ENCODE measurements at places on chromosomes 1 and 21. TPM values are rescaled to one million over a fixed set of nuclear protein-coding genes. Genes with fewer than 3 reads are reported as not detected.

- H3K36me3 ChIP-seq, result no peaks in the 10 kb centered on the region
- no peak overlapping the region for H3K4me3 ChIP-seq
- no peak overlapping the region for H3K27ac ChIP-seq
- H3K4me1 ChIP-seq, result no peaks in the 10 kb centered on the region
Observed at GRCh38 chr1:32695098-32695904, 7.3 kb downstream of the SYNC start.

DNA sequence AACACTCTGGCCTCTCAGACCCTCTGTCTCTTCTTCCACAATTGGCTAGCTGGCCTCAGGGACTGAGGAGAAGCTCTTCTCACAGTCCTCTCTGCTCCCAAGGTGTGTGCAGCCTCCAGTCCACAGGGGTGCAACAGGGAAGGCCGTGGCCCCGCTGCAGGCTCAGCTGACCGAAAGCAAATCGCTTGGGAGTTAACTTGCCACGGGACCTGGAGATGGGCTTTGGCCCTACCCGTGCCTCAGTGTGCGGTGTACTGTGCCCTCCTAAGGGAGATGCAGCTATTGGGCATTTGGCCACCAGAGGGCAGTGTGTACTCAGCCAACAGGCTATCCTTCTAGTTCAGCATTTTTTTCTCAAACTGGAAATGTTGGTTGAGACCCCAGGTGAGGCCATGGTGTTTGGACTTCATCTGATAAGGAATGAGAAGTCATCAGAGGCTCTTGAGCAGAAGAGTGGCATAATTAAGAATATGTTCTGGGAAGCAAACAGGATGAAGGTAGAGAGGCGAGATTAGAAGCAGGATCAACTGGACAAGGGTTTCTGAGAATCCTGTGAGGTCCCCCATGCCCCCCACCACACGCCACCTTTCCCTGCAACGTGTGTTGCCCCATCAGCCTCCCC, 42.5 kb upstream of the TMEM125 start:
- H3K4me3 ChIP-seq, result no peak overlapping the region
- H3K36me3 ChIP-seq, result no peaks in the 10 kb centered on the region
- H3K27ac ChIP-seq, result no peak overlapping the region
- H3K4me1 ChIP-seq, result no peaks in the 10 kb centered on the region

HAPLN2 gene
- total RNA-seq, result 0.34 TPM

DNA sequence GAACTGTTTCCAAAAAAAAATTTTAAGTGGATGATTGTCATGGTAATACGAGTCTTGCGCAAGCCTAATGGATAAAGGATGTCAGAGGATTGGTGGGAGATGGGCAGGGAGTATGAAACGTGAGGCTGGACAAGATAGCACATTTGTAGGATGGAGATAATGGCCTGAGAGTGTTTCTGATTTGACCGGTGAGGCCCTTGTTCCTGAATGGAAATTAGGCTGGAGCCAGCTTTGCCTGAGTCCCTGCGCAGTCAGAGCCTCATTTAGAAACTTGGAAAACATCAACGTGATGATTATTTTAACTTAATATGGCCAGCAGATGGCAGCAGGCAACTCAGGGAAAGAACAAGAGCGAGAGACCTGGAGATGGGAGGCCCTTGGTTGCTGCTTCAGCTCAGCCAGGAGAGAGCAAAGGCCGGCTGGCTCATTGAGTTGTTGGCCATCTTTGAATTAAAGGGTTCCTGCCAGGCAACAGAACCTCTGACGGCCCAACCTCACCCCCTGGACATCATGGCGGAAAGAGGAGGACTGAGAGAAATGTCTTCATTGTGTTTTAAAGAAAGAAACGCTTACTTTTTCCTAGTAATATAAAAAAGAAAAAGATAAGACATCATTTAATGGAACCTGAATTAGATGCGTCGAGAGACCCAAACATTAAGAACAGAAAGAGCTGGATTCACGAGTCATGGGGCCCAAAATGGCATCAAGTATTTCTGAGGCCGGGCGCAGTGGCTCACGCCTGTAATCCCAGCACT, 80.3 kb downstream of the SELENOF start:
- no peaks in the 10 kb centered on the region for H3K36me3 ChIP-seq
- peaks cover 3% of the 10 kb centered on the region for H3K4me1 ChIP-seq
- DNase-seq, result peak; percentile 74
- no peaks in the 10 kb centered on the region for H3K27me3 ChIP-seq
- no peak overlapping the region for H3K4me3 ChIP-seq

RUNX1 gene
- total RNA-seq, result 58.8 TPM

DNA sequence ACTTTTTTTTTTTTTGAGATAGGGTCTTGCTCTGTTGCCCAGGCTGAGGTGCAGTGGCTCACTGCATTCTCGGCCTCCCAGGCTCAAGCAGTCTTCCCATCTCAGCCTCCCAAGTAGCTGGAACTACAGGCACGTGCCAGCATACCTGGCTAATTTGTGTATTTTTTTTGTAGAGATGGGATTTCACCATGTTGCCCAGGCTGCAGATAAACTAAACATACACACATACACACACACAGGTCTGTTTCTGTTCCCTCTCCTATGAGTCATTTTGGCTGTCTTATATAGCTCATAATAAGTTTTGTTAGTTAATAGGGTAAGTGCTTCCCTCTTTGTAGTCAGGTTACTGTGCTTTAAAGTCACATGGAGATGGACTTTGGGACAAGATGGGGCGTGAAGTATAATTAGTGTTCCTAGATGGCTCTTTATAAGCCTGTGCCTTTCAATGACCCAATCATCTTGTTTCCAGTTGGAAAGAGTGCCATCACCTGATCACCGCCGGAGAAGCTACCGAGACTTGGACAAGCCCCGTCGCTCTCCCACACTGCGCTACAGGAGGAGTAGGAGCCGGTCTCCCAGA, 9.1 kb downstream of the PRPF38A start:
- no peak overlapping the region for H3K4me3 ChIP-seq
- H3K36me3 ChIP-seq, result peaks cover 66% of the 10 kb centered on the region
- H3K4me1 ChIP-seq, result peaks cover 27% of the 10 kb centered on the region
- H3K27ac ChIP-seq, result peak overlapping the region; percentile 58
- DNase-seq, result no peak

GRCh38 chr1:80535466-80535865, 1265.3 kb upstream of the ADGRL2 start:
- no peak for DNase-seq
- no peaks in the 10 kb centered on the region for H3K27me3 ChIP-seq
- H3K4me3 ChIP-seq, result no peak overlapping the region
- peaks cover 3% of the 10 kb centered on the region for H3K4me1 ChIP-seq

OR2T29 gene
- not detected for total RNA-seq

FRRS1 gene
- 2.0 TPM for total RNA-seq

EVA1B gene
- total RNA-seq, result 2.7 TPM

- H3K27ac ChIP-seq, result no peak overlapping the region
- no peaks in the 10 kb centered on the region for H3K4me1 ChIP-seq
- no peak overlapping the region for H3K4me3 ChIP-seq
- H3K27me3 ChIP-seq, result peaks cover 17% of the 10 kb centered on the region
- peak; percentile 52 for DNase-seq
- H3K36me3 ChIP-seq, result no peaks in the 10 kb centered on the region
Observed at GRCh38 chr1:11473491-11474034, 5.4 kb upstream of the DISP3 start.

SPRR2E gene
- not detected for total RNA-seq

SLC26A9 gene
- not detected for total RNA-seq

DNA sequence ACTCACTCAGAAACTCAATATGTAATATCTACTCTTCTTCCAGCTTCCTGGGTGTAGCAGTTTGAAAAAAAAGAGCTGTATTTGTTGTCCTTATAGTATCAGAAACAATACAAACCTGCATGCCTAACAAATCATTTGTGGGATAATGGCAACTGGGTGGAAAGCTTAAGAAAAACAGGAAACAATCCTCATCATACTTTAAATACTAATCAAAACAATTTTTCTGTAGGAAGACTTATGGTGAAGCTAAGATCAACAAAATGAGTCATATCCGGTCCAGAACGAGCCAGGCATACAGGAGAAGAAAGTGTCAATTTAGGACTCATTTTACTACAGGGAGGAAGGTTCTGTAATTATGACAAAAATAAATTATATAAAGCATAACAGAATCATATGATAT, 181.8 kb upstream of the ADGRL4 start:
- H3K4me3 ChIP-seq, result no peak overlapping the region
- H3K27ac ChIP-seq, result no peak overlapping the region
- no peak for DNase-seq

SLC9A1 gene
- total RNA-seq, result 20.4 TPM

GRCh38 chr1:169951108-169951507, 57.4 kb upstream of the SCYL3 start:
- H3K36me3 ChIP-seq, result no peaks in the 10 kb centered on the region
- DNase-seq, result no peak
- no peaks in the 10 kb centered on the region for H3K27me3 ChIP-seq
- H3K4me1 ChIP-seq, result no peaks in the 10 kb centered on the region
- no peak overlapping the region for H3K4me3 ChIP-seq
- H3K27ac ChIP-seq, result no peak overlapping the region

- H3K27me3 ChIP-seq, result no peaks in the 10 kb centered on the region
- no peaks in the 10 kb centered on the region for H3K36me3 ChIP-seq
- H3K4me1 ChIP-seq, result peaks cover 5% of the 10 kb centered on the region
- no peak overlapping the region for H3K4me3 ChIP-seq
- no peak overlapping the region for H3K27ac ChIP-seq
Observed at GRCh38 chr1:64133036-64133435, 70.4 kb upstream of the UBE2U start.

- peaks cover 2% of the 10 kb centered on the region for H3K36me3 ChIP-seq
- DNase-seq, result peak; percentile 78
- peak overlapping the region; percentile 97 for H3K27ac ChIP-seq
- peaks cover 83% of the 10 kb centered on the region for H3K4me1 ChIP-seq
Observed at GRCh38 chr1:234725177-234726132, 115.5 kb upstream of the IRF2BP2 start.

DNA sequence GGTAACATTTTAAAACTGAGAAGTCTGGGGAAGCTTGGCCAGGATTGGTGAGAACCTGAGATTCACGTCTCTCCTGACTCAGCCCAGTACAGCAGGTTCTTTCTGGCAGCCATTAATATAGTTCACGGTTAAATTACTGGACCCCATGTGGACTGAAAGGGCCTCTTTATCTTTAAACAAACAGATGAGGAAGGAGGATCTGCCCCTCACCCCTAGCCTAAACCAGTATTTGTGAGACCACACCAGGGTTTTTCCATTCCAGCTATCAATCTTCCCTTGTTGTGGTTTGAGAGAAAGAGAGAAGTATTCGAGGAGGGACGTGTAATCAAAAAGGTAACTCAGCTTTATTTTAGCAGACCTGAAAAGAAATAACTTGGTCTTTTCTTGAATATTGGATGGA, 137.1 kb downstream of the PROX1 start:
- no peak overlapping the region for H3K27ac ChIP-seq
- DNase-seq, result no peak
- H3K27me3 ChIP-seq, result peaks cover 2% of the 10 kb centered on the region
- H3K36me3 ChIP-seq, result no peaks in the 10 kb centered on the region
- no peak overlapping the region for H3K4me3 ChIP-seq

- peak; percentile 74 for DNase-seq
- no peak overlapping the region for H3K27ac ChIP-seq
- peaks cover 55% of the 10 kb centered on the region for H3K27me3 ChIP-seq
- H3K4me1 ChIP-seq, result peaks cover 5% of the 10 kb centered on the region
- no peak overlapping the region for H3K4me3 ChIP-seq
- H3K36me3 ChIP-seq, result no peaks in the 10 kb centered on the region
Observed at GRCh38 chr1:210292231-210292871, 36.4 kb upstream of the HHAT start.

DNA sequence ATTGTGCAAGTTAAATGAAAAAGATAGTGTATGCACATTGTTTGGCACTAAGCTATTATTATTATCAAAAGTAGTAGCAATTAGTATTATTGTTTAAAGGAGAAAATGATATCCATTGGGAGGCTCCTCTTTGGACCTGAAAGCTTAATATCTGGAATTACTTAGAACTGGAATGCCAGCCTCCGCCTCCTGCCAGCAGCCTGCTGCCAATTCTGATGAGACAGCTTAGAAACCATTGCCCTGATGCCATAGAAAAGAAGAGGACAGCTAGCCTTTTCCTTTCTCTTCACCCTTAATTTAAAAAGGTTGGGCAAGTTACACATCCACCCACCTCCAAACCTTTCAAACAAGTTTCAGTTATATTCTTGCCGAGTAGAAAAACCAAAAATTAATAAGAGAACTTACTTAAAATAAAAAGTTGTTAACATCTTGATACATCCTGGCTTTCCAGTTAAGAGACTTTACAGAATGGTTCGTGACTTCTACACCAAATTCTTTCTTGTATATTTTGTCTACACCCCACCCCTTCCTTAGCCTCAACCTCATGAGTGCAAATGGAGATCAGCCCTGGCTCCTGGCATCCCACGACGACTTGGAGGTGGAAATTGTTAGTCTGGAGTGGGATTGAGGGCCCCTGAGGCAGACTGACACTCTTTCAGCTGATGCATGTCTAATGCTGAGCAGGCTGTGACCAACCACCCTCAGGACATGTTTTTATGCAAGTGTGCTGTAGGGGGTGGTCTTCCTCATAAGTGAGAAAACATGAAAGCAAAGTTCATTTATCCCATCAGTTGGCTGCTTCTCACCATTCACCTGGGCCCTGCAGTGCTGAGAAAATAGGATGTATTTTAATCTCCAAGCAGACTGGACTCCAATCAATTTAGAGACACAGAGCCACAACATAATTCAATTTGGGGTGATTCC, 120.6 kb downstream of the KCNJ15 start:
- no peak for DNase-seq
- H3K36me3 ChIP-seq, result no peaks in the 10 kb centered on the region
- no peak overlapping the region for H3K27ac ChIP-seq

LMOD1 gene
- not detected for total RNA-seq

GRCh38 chr21:33492571-33492970, 1.1 kb upstream of the DNAJC28 start:
- H3K4me3 ChIP-seq, result peak overlapping the region; percentile 87
- peaks cover 9% of the 10 kb centered on the region for H3K4me1 ChIP-seq
- no peaks in the 10 kb centered on the region for H3K27me3 ChIP-seq
- no peaks in the 10 kb centered on the region for H3K36me3 ChIP-seq
- no peak for DNase-seq

- peaks cover 6% of the 10 kb centered on the region for H3K27me3 ChIP-seq
- H3K36me3 ChIP-seq, result no peaks in the 10 kb centered on the region
- H3K27ac ChIP-seq, result no peak overlapping the region
- H3K4me3 ChIP-seq, result no peak overlapping the region
Observed at GRCh38 chr1:178939338-178940067, 68.6 kb upstream of the ANGPTL1 start.

DNA sequence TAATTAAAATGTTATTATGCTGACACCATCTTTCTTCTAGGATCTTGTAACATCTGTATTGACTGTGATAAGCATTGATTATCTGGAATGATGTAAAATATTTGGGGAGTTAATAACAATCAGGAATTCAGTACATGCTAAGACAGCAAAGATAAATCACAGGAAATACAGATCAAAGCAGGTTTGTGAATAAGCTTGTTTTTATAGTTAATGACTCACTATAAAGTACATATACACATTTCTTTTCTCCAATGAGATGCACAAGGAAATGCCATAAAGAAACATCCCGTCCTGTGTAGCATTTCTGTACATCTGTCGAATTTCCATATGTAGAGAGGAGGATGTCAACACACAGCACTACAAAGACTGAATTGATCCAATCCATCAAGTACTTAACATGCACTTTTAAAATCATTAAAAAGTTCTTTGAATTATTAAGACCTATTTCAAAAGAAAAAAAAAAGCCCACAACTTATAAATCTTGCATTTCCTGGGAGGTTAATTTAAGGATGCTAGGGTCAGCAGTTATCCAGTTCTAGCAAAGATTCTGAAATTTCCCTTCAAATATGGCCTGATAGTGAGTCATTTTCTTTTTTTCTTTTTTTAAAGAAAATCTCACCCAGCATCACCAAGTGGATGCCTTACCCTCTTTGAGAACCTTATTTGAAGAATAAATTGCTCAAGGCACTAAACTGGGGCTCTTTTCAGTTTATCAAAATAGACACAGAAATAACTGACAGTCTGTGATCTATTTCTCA, 243.2 kb upstream of the NR5A2 start:
- no peaks in the 10 kb centered on the region for H3K4me1 ChIP-seq
- no peak for DNase-seq
- H3K36me3 ChIP-seq, result no peaks in the 10 kb centered on the region
- H3K4me3 ChIP-seq, result no peak overlapping the region

PLD5 gene
- not detected for total RNA-seq

RNU1-1 gene
- 2,291 TPM for total RNA-seq

All from activated CD4-positive, alpha-beta T cell treated with anti-CD3 and anti-CD28 coated beads for 36 hours (primary cell).